B cell (primary cell): ENCODE measurements at places on chromosomes 3 and 15. TPM values are rescaled to one million over a fixed set of nuclear protein-coding genes. Genes with fewer than 3 reads are reported as not detected.

GRCh38 chr3:67593761-67594234, 60.6 kb downstream of the SUCLG2 start:
- DNase-seq, result no peak
- peaks cover 21% of the 10 kb centered on the region for H3K36me3 ChIP-seq
- H3K27me3 ChIP-seq, result no peaks in the 10 kb centered on the region
- no peak overlapping the region for H3K27ac ChIP-seq

Gene CPN2
- total RNA-seq, result not detected in 2 replicates

Gene DAZL
- total RNA-seq, result 0.27 TPM in 1 of 2 replicates, not detected in the other

- no peaks in the 10 kb centered on the region for H3K36me3 ChIP-seq
- H3K27ac ChIP-seq, result no peak overlapping the region
- H3K4me3 ChIP-seq, result no peak overlapping the region
- no peaks in the 10 kb centered on the region for H3K27me3 ChIP-seq
Measured at GRCh38 chr3:117102426-117102825, 392.8 kb downstream of the TUSC7 start.

Gene TGM4
- not detected in 2 replicates for total RNA-seq

- DNase-seq, result no peak
- H3K27ac ChIP-seq, result no peak overlapping the region
- H3K4me3 ChIP-seq, result no peak overlapping the region
Measured at GRCh38 chr3:23537101-23537551, 268.6 kb upstream of the UBE2E1 start.

Gene MORC1
- not detected in 2 replicates for total RNA-seq

Gene ZNF662
- total RNA-seq, result 0.34 and 0.42 TPM in 2 replicates

DNA sequence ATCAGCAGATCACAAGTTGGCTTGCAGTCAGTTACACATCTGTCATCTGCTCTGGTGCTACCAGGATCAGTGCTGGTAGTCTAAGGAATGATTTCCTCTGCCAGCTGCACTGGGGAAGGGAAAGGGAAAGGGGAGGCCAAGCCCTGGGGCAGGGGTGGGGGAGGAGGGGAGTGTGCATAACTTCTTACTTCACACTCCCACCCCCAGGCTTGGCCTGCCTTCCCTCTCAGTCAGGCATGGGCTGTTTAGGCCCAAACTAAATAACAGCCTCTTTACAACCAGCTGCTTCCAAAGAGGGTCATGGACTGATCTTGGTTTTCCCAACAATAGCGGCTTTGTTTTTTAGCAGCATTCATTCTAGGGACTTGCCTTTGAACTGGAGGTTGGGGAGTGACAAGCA, 86.1 kb upstream of the PSMD6 start:
- no peaks in the 10 kb centered on the region for H3K27me3 ChIP-seq
- DNase-seq, result no peak
- H3K4me3 ChIP-seq, result no peak overlapping the region
- no peaks in the 10 kb centered on the region for H3K36me3 ChIP-seq
- H3K27ac ChIP-seq, result no peak overlapping the region
- H3K4me1 ChIP-seq, result no peaks in the 10 kb centered on the region

- no peak overlapping the region for H3K4me3 ChIP-seq
- no peaks in the 10 kb centered on the region for H3K27me3 ChIP-seq
- H3K4me1 ChIP-seq, result no peaks in the 10 kb centered on the region
- no peak overlapping the region for H3K27ac ChIP-seq
Measured at GRCh38 chr15:28068930-28069329, 30.2 kb downstream of the OCA2 start.

GRCh38 chr3:170078620-170079281, 41.0 kb downstream of the GPR160 start:
- H3K4me1 ChIP-seq, result no peaks in the 10 kb centered on the region
- H3K36me3 ChIP-seq, result peaks cover 9% of the 10 kb centered on the region
- H3K27me3 ChIP-seq, result no peaks in the 10 kb centered on the region
- DNase-seq, result no peak
- no peak overlapping the region for H3K27ac ChIP-seq
- no peak overlapping the region for H3K4me3 ChIP-seq

Gene COLQ
- total RNA-seq, result 1.9 TPM in 2 replicates

- DNase-seq, result no peak
- H3K4me1 ChIP-seq, result no peaks in the 10 kb centered on the region
- no peaks in the 10 kb centered on the region for H3K36me3 ChIP-seq
- no peaks in the 10 kb centered on the region for H3K27me3 ChIP-seq
- H3K4me3 ChIP-seq, result no peak overlapping the region
Measured at GRCh38 chr15:86624261-86625036, 544.8 kb downstream of the AGBL1 start.

DNA sequence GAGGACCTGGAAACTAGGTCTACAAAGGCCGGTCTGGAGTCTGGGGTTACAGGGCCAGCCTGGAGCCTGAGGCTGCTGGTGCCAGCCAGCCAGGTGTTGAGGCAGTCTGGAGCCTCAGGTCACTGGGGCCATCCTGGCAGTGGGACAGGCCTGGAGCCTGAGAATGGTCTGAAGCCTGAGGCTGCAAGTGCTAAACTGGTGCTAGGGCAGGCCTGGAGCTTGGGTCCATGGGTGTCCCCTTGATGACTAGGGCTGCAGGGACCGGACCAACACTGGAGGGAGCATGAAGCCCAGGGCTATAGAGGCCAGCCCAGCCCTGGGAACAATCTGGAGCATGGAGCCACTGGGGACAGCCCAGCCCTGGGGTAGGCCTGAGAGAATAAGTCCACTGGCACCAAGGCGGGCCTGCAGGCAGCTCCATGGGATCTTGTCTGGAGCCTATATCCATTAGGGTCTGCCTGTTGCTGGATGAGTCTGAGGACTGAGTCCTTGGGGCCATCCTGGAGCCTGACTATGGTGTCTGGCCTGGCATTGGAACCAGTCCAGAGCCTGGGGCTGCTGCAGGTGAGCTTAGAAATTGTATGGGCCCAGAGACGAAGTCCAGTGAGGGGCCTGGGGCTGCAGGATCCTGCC, 101.9 kb downstream of the GLDN start:
- DNase-seq, result no peak
- no peaks in the 10 kb centered on the region for H3K4me1 ChIP-seq
- no peaks in the 10 kb centered on the region for H3K36me3 ChIP-seq
- H3K27ac ChIP-seq, result no peak overlapping the region
- no peaks in the 10 kb centered on the region for H3K27me3 ChIP-seq

- H3K27me3 ChIP-seq, result no peaks in the 10 kb centered on the region
- H3K4me1 ChIP-seq, result no peaks in the 10 kb centered on the region
- no peak overlapping the region for H3K27ac ChIP-seq
- no peak for DNase-seq
- no peak overlapping the region for H3K4me3 ChIP-seq
Measured at GRCh38 chr3:125479091-125479490, 40.9 kb downstream of the SNX4 start.

GRCh38 chr3:127777332-127777731, 45.0 kb downstream of the MGLL start:
- no peak for DNase-seq
- H3K36me3 ChIP-seq, result no peaks in the 10 kb centered on the region
- no peak overlapping the region for H3K4me3 ChIP-seq
- H3K4me1 ChIP-seq, result peaks cover 17% of the 10 kb centered on the region
- H3K27me3 ChIP-seq, result no peaks in the 10 kb centered on the region
- H3K27ac ChIP-seq, result no peak overlapping the region

GRCh38 chr15:75631935-75632334, 6.4 kb upstream of the SNUPN start:
- H3K36me3 ChIP-seq, result peaks cover 1% of the 10 kb centered on the region
- no peaks in the 10 kb centered on the region for H3K4me1 ChIP-seq
- DNase-seq, result no peak
- no peaks in the 10 kb centered on the region for H3K27me3 ChIP-seq

Gene REC114
- not detected in 2 replicates for total RNA-seq

- H3K36me3 ChIP-seq, result no peaks in the 10 kb centered on the region
- H3K27me3 ChIP-seq, result no peaks in the 10 kb centered on the region
- no peaks in the 10 kb centered on the region for H3K4me1 ChIP-seq
Measured at GRCh38 chr3:178540184-178540583, 3.9 kb downstream of the KCNMB2 start.

- H3K4me3 ChIP-seq, result no peak overlapping the region
- peaks cover 17% of the 10 kb centered on the region for H3K4me1 ChIP-seq
- no peak overlapping the region for H3K27ac ChIP-seq
- H3K27me3 ChIP-seq, result no peaks in the 10 kb centered on the region
- no peaks in the 10 kb centered on the region for H3K36me3 ChIP-seq
Measured at GRCh38 chr3:32240159-32240545, 1.7 kb downstream of the CMTM8 start.

Gene IL5RA
- total RNA-seq, result 0.75 and 1.0 TPM in 2 replicates

Gene NAALADL2
- not detected in 2 replicates for total RNA-seq

- no peaks in the 10 kb centered on the region for H3K4me1 ChIP-seq
- no peak overlapping the region for H3K27ac ChIP-seq
- no peaks in the 10 kb centered on the region for H3K36me3 ChIP-seq
- DNase-seq, result no peak
- no peaks in the 10 kb centered on the region for H3K27me3 ChIP-seq
- H3K4me3 ChIP-seq, result no peak overlapping the region
Measured at GRCh38 chr3:160265088-160265487, 39.9 kb downstream of the C3orf80 start.

Gene JMJD7
- 41.1 and 43.9 TPM in 2 replicates for total RNA-seq

DNA sequence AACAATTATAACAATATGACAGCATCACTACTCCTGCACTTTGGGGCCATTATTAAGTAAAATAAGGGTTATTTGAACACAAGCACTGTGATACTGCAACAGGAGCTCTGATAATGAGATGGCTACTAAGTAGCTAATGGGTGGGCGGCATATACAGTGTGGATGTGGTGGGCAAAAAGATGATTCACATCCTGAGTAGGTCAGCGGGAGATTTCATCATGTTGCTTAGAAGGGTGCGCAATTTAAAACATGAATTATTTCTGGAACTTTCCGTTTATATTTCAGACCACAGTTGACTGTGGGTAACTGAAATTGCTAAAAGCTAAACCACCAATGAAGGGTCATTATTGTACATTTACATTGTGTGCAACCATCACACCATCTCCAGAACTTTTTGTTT, 42.3 kb downstream of the FBXO22 start:
- H3K4me1 ChIP-seq, result no peaks in the 10 kb centered on the region
- H3K27ac ChIP-seq, result no peak overlapping the region
- no peak for DNase-seq

DNA sequence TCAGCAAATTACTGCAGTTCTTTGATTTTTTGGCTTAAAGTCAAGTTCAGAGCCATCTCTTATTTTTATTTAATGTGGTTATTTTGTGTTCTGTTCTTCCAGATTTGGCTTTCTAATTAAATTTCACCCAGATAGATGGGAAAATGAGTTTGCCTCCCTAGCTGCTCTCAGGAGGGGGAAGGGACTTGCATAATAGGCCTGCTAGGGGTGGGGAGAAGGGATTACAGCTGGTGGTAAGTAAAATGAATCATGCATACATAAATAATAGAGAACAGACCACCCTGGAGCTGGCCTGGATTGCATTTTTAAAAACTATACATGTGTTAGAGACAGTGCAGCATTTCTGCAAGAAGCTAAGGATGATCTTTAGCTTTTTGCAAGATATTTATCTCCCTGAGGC, 3.9 kb upstream of the PXYLP1 start:
- H3K4me3 ChIP-seq, result no peak overlapping the region
- no peak for DNase-seq
- H3K27ac ChIP-seq, result no peak overlapping the region
- no peaks in the 10 kb centered on the region for H3K36me3 ChIP-seq
- H3K4me1 ChIP-seq, result peaks cover 15% of the 10 kb centered on the region
